ENCODE measurements at places on chromosomes 16 and 17.

DNA sequence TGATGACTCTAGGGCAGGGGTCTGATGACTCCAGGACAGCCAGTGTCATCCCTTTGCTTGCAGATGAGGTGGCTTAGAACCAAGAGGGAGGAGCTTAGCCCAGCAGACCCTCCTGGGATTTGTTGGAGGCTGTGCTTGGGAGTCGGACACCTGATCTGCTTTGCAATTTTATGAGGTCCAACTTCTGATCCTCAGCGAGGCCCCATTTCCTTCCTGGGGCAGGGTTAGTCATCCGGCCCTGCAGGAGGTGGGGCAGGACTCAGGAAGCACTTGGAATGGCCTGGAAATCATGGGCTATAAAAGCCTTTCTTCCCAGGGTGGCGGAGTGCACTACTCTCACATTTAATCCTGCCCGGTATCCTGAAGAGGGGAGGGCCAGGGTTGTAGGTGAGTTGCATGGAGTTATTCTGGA, 168.5 kb downstream of the MSI2 start:
- DNase-seq = no peak

DNA sequence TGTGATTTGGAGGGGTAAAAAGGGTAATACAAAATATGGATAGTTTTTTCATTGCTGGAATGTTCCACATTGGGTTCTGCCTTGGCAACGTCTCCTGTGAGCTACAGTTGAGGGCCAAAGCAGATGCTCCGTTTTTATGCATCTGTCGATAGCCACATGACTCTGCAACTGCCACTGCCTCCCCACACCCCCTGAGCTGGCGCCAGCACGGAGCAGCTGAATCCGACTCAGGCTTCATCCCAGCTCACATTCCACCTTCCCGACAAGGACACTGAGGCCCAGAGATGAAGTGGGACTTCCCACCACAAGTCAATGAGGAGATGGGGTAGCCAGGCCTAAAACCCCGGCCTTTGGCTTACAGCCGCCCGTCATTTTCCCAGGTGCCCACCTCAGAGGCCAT, 334.1 kb downstream of the CDH13 start:
- DNase-seq = no peak

DNA sequence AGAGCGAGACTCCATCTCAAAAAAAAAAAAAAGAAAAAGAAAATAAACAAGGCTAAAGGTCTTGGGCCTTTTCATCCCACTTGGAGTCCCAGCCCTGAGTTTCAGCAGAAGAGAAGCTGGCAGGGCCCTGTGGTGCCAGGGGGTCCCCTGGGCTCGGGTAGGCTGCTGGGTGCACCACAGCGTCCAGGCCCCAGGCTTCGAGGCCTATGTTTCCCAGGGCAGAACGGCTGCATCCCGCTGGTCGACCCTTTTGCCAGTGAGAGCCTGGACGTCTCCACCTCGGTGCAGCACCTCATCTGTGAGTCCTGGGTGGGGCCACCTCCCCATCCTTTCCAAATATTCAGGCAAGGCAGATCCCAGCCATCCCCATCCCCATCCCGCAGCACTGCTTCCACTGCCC, 2.2 kb downstream of the TMEM235 start:
- no peak for DNase-seq

DNA sequence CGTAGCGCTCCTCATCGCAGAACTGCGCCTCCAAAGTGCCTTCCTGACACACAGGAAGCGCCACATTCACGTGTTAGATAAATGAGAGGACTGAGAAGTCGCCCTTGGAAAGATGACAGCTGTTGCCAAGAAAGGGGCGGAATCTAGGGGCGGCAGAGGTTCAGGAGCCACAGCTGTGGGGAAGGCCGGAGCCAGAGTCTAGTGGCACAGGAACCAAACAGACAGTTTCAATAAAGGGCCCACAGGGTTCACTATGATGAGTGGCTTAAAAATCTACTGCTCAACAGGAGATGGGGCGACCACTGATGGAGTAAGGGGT, 4.7 kb downstream of the FLCN start:
- DNase-seq = no peak

GRCh38 chr17:78130090-78130436, 508 bp upstream of the TMC8 start:
- DNase-seq = no peak

- no peak for DNase-seq
Measured at GRCh38 chr16:60107871-60108270, 1373.8 kb upstream of the GOT2 start.

GRCh38 chr17:51598824-51599223, 338.5 kb downstream of the UTP18 start:
- no peak for DNase-seq

- DNase-seq = no peak
Measured at GRCh38 chr17:36628576-36628975, 27.2 kb downstream of the MRM1 start.

DNA sequence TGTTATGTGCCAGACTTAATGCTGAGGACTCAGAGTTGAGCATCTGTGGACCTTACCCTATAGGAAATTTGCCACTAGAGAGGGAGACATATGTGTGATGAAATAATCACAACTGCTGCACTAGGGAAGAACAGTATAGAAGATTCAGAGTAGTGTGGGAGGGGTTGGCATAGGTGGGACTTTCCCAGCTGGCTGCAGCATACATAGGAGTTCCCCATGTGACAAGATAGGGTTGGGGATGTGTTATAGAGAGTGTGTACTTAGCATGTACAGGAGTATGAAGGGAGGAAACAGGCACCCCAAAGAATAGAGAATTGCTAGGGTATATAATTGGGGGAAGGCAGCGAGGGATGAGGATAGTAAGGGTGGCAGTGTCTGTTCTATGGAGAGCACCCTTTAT, 2.9 kb downstream of the NUP93 start:
- no peak for DNase-seq

- DNase-seq = no peak
Measured at GRCh38 chr17:78387977-78388941, 9.8 kb downstream of the PGS1 start.

DNA sequence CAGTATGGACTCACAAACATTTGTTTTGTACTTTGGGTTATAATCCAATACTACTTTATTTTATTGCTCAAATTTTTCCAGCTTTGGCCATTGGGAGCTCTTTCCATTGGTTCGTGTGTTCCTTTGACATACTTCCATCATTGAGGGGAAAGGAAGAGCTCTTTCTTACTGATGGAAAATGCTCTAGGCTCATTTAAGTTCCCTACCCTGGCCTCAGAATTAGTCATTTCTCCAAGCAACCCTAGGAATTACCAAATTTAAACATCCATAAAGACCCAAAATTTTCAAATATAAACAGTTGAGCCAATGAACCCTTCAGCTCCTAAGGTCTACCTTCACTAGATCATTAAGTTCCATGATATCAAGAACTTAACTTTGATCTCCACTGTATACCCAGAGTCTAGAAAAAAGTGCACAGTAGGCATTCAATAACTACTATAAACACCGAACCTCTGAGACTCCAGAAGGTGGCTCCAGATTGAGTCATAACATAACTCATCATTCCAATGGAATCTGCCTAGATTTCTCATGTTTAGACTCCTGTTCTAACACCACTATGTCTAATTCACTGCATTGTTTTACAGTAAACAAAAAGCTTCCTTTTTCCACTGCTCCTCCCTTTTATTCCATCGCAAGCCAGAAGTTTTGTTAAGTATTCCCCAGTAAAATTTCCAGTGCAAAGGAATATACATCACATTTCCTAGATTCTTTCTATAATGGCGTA, 39.0 kb downstream of the SMURF2 start:
- DNase-seq = no peak

DNA sequence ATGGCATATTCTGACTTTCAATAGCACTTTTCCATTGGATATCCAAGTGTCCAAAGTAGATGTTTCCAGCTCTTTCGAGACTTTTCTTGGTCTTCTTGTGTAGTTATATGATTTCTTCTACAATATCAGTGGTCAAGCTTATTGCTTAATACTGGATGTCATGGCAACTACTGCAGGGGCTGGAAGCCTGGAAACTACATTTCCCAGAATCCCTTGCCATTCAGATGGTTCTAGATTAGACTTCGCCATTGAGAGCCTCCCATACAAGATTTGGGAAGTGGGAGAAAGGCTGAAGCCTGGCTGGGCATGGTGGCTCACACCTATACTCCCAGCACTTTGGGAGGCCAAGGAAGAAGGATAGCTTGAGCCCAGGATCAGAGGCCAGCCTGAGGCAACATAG, 153.6 kb downstream of the C16orf95 start:
- no peak for DNase-seq

- no peak for DNase-seq
Measured at GRCh38 chr17:79097226-79098055, 22.8 kb downstream of the ENGASE start.

DNA sequence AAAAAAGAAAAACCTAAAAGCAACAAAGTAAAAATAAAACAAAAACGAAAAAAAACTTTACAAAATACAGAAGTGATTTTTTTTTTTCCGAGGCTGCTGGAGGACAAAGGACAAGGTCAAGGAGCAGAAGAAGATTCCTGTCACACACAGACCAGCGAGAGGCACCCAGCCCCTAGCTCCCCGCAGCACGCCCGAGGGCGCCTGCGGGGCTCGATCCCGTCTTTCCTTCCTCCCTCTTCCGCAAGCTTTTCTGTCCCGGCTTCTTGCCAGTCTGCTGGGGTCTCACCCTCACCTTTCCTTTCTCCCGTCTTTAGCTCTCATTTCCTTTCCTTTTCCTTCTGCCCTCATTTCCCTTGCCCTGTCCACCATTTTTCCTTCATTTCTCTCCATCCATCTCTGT, 66.1 kb upstream of the DNAH17 start:
- no peak for DNase-seq

DNA sequence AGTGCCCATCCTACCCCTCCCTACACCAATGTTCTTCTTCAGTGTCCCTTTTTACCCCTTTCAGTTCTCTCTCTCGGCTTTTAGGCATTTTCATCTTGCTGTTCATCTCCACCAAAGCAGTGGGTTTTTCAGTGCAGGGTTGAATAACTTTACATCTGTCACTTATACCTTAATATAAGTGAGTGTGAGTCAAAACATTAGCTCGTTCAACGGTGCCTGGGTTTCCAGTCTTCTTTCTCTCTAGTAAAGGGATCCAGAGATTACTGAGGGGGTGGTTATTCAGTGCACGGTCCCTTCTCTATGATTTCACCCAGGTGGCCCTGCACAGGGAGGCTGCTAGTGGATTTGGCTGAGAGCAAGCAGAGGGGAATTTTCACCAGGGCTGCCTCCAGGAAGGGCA, 210.6 kb upstream of the CDH5 start:
- no peak for DNase-seq

DNA sequence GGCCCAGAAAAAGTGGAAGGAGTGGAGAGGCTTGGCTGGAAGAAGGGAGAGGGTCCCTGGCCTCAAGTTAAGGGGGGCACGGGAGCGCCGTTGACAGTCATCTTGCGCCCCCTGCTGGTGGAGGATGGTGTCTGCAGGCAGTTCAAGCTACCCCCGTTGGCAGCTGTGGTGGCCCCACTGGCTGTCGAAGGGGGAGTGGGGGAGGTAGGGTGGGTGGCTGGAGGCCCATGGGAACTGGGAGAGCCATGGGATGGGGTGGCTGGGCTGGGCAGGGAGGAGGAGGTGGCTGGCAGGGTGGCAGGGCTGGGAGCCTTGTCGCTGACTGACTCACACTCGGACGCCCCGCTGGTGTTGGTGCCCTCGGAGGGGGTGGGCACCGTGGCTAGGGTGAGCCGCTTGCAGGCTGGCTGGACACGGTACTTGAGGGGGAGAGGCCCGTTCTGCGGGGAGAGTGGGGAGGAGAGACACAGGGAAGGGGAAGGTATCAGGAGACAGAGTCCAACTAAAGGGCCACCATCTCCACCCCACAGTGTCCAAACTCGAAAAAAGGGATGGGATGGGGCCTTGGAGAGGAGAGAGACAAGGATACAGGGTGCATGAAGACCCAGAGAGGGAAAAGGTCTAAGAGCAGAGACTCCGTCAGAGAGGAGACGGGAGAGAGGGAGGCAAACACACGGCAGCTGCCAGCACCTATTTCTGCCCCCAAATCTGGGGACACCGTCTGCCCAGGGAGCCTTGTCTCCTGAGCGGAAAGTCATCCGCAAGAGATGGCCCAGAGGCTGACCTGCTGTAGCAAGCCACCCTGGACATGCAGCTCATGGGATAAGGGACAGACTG, 5.2 kb downstream of the CISD3 start:
- no peak for DNase-seq

DNA sequence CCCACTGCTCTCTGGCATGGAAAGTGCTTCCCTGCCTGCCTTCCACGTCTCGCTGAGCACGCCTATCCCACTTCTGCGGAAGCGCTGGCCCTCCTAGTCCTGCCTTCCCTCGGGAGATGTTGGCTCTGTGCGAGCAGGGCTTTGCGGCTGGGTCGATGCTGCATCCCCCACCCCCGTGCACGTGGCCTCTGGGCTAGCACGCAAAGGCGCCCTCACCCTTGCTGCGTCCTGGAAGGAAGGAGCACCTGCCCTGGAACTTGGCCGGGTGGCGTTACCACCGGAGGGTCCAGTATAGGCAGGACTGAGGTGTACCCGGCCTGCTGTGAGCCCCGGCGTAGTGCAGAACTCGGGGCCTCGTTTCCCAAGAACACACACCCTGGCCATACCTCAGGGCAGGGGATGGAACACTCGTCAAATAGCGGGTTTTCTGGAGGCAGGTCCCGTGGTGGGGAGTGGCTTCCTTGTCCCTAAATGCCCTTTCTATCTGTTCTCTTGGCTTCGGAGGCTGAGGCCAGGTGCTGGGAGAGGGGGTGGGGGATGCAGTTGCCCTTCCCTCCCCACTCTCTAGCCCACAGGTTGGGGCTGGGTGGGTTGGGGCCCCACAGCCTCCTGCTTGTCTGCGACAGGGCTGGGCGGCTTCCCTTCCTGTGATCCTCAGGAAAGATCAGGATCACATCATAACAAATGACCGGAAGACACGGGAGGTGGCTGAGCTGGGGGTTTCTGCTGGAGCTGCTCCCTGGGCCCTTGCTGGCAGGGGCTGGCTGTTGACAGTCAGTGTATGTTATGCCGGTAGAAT, 17.4 kb downstream of the BAIAP2 start:
- no peak for DNase-seq

DNA sequence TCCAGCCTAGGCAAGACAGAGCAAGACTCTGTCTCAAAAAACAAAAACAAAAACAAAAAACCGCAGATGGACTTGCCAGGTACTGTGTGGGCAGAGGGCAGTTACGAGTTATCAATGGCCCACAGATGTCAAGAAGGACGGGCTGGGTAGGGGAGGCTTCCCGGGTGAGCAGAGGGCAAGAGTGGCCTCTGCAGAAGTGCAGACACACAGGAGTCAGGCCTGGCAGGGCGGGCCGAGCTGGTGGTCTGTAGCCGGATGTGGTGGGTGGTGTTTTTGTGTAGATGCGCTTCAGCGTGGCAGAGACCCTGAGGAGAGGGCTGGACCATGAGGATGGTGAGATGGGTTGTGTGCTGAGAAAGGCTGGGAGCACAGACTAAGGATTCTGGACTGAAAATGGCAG, 44.9 kb upstream of the KDM6B start:
- DNase-seq = no peak

- no peak for DNase-seq
Measured at GRCh38 chr16:88473666-88474534, 20.8 kb downstream of the ZFPM1 start.

All from RWPE2 (cell line).